ENCODE measurements at places on chromosomes 4 and X. TPM values are rescaled to one million over a fixed set of nuclear protein-coding genes. Genes with fewer than 3 reads are reported as not detected.
A peak's percentile ranks its signal among the peaks of the same experiment; 100 is the strongest.

The SLC49A3 gene
- total RNA-seq: 3.3 TPM

- DNase-seq: no peak
These were observed 99.0 kb upstream of the DUSP21 start for GRCh38 chrX:44744799-44745198.

- DNase-seq: no peak
These were observed 104.5 kb upstream of the LNX1 start for GRCh38 chr4:53695540-53696463.

- DNase-seq: no peak
These were observed 179.3 kb downstream of the IL15 start for GRCh38 chr4:141815646-141816045.

DNA sequence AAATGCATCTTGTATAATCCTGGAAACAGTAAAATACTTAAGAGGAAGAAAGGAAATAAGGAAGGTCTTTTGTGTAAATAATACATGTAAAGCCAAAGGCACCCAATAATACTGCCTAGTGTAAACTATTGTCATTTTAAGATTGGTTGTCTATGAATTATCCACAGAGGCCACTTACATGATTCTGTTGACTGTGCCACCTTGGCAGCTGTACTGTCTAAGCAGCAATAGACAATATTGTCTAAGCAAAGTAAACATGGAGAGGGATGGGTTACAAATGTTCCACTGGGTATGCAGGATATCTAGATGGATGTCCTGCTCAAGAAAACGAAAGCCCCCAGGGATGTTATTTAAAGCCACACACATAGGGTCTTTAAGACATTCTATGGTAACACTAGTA, 19.4 kb downstream of the BEND4 start:
- no peak for DNase-seq

DNA sequence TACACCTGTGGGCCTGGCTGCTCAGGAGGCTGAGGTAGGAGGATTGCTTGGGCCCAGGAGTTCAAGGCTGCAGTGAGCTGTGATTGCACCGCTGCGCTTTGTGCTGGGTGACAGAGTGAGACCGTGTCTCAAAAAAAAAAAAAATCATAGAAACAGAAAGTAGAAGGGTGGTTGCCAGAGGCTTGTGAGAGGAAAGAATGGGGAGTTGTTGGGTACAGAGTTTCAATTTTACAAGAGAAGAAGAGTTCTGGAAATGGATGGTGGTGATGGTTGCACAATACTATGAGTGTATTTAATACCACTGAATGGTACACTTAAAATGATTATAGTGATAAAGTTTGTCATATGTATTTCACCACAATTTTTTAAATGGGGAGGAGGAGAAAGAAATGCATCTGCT, 10.2 kb upstream of the GLOD5 start:
- no peak for DNase-seq

DNA sequence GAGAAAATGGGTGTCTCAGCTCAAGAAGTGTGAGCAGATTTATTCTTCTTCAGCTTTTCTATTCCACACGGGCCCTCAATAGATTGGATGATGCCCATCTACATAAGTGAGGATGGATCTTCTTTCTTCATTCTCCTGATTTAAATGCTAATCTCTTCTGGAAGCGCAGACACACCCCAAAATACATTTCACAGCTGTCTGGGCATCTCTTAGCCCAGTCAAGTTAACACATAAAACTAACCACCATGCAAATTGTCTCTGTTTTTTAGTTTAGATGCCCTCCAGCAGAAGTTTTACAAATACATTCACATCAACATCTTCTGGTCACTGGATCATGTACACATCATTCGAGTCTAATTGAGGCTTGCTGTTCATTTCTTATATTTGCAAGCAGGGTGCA, 249.0 kb upstream of the VCX3A start:
- no peak for DNase-seq

DNA sequence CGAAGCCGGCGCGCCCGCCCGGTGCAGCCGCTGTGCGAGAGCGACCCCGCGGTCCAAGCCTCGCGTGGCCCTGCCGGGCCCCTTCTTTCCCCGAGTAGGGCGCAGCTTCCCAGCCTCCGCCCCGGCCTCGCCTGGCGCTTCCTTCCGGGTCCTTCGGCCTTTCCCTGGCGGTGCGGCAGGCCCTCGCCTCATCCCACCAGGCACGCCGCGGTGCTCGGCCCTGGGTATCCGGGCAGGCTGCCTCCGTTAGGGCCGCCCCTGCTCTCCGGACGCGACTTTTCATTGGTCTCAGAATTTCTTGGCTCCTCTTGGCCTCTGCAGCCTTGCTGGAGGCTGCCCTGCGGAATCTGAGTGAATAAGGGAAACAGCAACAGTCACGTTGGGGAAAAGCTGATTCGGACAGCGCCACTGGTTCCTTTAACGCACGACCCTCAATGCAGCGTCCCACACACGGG, 429 bp downstream of the UVSSA start:
- DNase-seq: peak; percentile 82

- DNase-seq: no peak
These were observed 74.3 kb downstream of the WFS1 start for GRCh38 chr4:6343939-6344408.

Measured in type B pancreatic cell (in vitro differentiated cells).